GM10248 (cell line): ENCODE measurements at places on chromosomes 1 and 21.

DNA sequence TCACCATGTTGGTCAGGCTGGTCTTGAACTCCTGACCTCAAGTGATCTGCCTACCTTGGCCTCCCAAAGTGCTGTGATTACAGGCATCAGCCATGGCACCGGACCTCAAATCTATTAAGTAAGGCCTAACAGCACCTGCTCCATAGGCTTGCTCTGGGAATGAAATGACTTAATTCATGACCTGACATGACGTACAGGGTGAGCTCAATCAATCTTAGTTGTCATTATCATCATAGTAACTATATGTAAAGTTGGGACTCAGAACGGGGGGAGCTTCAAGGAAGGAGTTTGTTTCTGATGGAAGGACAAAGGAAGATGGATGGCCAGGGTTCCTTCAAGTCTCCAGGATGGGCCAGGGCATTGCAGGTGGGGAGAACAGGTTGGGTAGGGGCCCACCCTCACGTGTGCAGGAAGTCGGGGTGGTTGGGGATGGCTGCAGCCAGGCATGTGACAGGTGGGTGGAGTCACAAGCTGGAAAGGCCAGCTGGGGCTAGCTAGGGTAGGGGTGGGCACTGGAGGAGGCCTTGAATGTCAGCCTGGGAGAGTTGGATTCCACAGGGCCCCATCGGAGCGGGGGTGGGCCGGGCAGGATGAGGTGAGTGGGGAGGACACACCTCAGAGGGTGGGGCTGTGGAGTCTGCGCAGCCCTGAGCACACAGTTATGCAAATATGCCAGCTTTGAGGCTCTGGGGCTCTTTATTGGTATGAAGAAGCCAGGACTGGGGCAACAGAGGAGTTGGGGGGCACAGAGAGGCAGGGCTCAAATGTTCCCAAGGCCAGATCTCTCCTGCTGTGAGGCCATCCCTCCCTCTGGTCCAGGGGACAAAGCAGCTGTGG, 9.6 kb downstream of the TRIM62 start:
- no peak for DNase-seq

DNA sequence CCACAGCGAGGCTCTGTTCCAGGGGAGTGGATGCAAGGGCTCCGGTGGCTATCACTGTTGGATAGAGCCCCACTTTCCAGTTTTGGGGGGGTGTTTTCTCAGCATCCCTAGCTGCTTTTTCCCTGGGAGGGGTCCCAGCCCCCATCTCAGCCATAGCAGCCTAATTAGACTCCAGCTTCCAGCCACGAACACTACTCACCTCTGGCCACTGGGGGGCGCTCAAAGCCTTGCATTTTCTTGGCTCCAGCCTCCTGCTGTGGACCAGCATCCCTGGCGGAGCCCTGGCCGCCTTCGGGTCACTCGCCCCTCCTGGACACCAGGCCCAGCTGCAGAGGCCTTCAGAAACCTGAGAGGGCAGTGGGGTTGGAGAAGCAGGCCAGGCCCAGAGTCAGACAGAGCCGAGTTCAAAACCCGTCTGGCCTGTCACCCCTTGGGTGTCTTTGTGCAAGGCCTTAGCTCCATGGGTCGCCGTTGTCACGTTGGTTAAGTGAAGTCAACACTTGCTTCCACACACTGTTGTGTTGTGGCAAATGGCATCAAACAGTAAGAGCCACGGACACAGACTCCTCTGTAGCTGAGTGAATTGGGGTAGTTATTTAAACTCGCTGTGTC, 93.5 kb upstream of the ACTL8 start:
- peak; percentile 85 for DNase-seq

GRCh38 chr1:183023146-183023600, at the start of gene LAMC1:
Gene LAMC1, plus strand, starts transcription at chr1:183023420. Its CDS starts 297 bp downstream, at chr1:183023717.
- DNase-seq = peak; percentile 80

GRCh38 chr1:213444224-213444623, 393.2 kb downstream of the RPS6KC1 start:
- no peak for DNase-seq

GRCh38 chr1:39695016-39695415, 3.8 kb upstream of the HPCAL4 start:
- no peak for DNase-seq

DNA sequence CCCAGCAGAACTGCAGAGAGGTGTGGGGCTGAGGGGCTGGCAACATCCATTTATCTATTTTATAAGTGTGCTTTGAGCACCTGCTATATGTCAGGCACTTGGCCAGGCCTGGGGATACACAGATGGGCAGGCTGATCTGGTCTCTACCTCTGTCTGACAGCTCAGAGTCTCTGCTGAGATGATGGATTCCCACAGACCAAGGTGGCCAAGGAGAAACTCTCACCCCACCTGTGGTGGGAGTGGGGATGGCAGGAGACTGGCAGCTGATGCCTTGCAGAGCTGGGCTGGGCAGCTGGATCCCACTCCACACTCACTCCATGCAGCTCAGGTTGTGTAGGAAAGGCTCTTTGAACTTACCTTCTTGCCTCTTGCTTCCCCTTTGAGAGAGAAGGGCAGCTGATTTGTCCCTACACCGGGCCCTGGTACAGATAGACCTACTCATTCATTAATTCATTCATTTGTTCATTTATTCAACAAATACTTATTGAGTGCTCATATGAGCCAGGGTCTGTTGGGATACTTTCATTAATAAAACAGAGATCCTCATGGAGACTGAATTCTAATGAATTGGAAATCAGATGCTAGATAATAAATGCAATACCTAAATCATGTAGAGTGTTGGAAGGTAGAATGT, 9.0 kb downstream of the ADORA1 start:
- DNase-seq = no peak

- DNase-seq = no peak
Measured at GRCh38 chr1:111369177-111369576, 58.4 kb downstream of the OVGP1 start.

DNA sequence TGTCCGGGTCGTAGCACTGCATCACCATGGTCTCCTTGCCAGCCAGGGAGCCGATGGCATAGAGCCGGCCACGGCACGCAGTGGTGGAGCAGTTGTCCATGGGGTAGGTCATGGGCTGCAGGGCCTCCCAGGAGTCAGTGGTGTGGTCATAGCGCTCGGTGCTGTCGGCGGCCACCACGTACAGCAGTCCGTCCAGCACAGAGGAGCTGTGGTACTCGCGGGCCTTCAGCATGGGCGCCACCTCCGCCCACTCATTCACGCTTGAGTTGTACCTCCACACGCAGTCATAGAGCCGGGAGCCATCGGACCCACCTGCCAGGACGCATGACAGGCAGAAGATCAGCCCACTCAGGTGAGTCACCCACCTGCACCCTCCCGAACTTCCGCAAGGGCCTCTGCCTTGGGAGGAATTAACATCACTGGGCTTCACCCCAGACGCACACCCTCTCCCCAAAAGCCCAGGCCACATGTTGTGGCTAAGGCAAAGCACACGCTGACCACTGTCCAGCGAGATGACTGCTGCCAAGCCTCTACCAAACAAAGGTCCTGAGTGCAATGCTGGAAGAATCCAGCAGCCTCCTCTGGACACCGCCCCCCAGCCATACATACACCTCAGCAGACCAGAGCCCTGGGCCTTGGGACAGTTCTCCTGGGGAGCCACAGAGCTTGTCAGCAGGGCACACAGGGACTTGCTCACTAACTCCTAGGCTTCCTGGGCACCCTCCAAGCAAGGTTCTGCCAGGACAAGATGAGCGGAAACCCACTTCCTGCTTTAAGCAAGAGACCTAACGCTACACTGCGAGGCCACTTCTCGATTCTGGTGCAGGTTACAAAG, 3.3 kb downstream of the KLHL21 start:
- no peak for DNase-seq

DNA sequence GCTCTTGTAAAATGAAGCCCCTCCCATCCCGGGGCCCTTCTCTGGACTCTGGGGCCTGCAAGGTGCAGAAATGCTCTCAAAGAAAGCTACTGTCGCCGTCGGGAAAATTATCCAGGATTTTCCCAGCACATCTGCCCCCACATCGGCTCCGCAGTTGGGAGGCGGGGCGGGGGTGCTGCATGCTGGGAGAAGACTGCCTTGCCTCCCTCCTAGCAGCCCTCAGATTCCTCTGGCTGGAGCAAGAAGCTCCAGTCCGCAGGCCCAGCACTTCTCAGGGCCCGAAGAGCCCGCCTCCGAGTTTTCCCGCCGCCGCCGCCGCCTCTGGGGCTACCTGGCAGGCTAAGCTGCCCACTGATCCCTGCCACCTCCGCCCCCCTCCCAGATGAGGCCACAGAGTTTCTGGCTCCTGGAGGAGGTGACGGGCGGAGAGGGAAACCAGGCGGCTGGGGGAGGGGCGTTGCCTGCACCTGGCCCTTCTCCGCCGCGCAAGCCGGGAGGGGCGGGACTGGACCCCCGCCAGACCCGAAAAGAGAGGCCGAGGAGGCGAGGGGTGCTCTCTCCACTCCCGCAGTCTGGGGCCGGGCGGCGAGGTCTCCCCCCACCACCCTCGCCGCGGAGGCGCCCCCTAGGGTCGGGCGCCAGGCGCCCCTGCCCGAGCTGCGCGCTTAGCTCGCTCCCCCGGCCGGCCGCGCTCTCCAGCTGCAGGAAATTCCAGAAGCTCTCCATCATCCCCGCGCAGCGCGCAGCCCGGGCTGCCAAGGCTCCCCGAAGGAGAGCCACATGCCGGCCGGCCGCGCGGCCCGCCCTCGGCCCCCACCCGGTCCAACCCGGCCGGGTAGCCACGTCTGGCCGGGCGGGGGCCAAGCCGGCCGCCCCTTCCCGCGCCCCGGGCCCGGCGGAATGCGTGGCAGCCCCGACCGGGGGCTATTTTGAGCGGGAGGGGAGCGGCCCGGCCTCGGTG, 28.8 kb downstream of the AHDC1 start:
- no peak for DNase-seq

- no peak for DNase-seq
Measured at GRCh38 chr1:10803971-10804820, 7.8 kb upstream of the CASZ1 start.

- no peak for DNase-seq
Measured at GRCh38 chr1:234734869-234735268, 124.9 kb upstream of the IRF2BP2 start.

- DNase-seq = peak; percentile 80
Measured at GRCh38 chr1:203267347-203267846, 37.9 kb upstream of the BTG2 start.

- DNase-seq = no peak
Measured at GRCh38 chr1:23057301-23057700, 38.0 kb downstream of the KDM1A start.

- DNase-seq = no peak
Measured at GRCh38 chr1:6397844-6398441, 4.4 kb upstream of the ACOT7 start.

DNA sequence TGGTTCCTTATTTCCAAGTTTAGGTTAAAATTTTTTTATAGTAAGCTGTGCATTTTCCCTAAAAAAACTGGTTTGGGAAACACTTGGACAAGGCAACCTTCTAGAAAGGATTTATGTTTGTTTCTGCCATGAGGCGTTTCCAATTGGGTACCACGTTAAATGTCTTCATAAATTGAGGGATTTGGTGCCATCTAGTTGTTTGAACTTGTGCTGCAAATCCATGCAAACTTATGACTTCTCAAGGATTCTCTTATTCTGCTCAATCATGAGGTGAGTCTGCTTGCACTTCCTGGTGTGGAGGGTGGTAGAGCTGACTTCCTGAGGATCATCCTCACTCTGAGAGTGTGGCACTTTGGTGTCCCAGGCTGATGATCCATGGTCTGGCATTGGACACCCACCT, 123.3 kb downstream of the PCNX2 start:
- no peak for DNase-seq

- DNase-seq = no peak
Measured at GRCh38 chr1:83912876-83913275, 86.1 kb downstream of the TTLL7 start.
